ENCODE measurements at places on chromosomes 1 and 21.

DNA sequence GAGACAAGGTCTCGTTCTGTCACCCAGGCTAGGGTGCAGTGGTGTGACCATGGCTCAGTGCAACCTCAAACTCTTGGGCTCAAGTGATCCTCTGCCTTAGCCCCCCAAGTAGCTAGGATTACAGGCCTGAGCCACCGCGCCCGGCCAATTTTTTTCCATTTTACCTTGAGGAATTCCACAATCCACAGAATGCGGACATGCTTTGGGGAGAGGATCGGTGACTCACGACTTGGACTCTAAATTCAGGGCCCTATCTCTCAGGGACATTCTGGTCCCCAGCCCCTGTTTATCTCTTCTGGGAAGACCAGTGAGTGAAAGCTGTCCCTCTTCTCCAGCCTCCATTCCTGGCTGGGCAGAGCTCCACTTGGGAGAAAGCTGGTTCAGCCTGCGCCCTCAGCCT lies 5.2 kb downstream of the PADI1 start:
- no peak for DNase-seq

GRCh38 chr1:94599095-94599813 lies 57.7 kb upstream of the F3 start:
- no peak for DNase-seq

GRCh38 chr1:224223819-224224714 lies 41.0 kb downstream of the DEGS1 start:
- DNase-seq: no peak

DNA sequence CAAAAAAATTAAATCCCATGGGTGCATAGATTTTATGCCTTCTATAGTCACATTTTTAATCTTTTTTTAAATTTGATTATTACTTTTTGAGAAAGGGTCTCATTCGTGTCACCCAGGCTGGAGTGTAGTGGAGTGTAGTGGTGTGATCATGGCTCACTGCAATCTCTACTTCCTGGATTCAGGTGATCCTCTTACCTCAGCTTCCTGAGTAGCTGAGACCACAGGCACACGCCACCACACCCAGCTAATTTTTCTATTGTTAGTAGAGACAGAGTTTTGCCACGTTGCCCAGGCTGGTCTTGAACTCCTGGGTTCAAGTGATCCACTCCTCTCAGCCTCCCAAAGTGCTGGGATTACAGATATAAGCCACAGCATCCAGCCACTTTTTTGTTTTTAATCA lies 10.4 kb downstream of the CBR3 start:
- DNase-seq: no peak

GRCh38 chr1:107124694-107125093 lies 16.1 kb upstream of the NTNG1 start:
- no peak for DNase-seq

- no peak for DNase-seq
Measured at GRCh38 chr1:57013522-57013921, 47.7 kb upstream of the C8B start.

- DNase-seq: no peak
Measured at GRCh38 chr1:183012301-183012994, 10.8 kb upstream of the LAMC1 start.

DNA sequence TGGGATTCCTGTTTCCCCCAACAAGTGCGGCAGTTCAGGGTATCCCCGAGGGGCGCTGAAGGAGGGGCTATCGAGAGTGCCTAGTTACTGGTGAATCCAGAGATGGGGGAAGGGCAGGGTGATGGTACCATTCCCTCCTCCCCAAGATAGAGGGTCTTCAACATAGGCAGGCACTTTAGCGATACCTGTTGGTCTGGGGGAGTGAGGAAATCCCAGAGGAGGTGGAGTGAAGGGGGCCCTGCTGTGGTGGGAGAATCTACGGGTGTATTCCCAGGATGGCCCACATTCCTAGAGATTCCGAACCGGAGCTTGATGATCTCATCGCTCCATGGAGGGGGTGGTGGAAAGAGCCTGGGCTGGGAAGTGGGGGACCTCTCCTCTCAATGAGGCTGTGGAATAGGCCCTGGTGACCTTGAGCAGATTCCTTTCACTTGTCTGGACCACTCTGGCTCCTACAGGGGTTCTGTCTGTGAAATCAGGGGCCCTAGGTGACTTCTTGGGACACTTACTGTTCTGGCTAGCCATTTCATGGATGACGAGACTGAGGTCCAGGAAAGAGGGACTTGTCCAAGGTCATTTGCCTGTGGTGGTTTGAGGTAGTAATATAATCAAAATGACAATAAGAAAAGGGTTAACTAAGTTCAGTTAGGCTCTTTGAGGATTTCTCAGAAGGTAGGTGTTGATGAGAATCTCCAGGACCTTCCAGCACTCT lies 52.7 kb upstream of the SYNC start:
- no peak for DNase-seq

- DNase-seq: no peak
Measured at GRCh38 chr1:212452323-212453155, 19.8 kb downstream of the NENF start.

DNA sequence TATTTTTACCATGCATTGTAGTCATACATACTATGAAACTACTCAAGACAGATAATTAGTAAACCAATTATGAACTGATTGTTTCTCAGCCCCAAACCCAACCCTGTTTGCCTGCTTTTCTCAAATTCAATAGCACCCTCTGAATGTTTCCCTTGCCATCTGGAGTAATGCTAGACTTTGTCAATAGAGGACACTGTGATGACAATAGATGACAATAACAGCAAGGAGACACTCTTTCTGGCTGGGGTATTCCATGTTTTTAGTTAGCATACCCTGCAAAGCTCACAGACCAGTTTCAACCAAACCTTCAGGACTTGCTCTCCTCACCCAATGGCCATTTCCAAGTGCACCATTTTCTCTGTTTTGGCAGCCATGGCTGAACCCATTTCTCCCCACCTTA lies 108.5 kb upstream of the LRRC7 start:
- no peak for DNase-seq

- no peak for DNase-seq
Measured at GRCh38 chr21:18387994-18388393, 15.6 kb downstream of the TMPRSS15 start.

DNA sequence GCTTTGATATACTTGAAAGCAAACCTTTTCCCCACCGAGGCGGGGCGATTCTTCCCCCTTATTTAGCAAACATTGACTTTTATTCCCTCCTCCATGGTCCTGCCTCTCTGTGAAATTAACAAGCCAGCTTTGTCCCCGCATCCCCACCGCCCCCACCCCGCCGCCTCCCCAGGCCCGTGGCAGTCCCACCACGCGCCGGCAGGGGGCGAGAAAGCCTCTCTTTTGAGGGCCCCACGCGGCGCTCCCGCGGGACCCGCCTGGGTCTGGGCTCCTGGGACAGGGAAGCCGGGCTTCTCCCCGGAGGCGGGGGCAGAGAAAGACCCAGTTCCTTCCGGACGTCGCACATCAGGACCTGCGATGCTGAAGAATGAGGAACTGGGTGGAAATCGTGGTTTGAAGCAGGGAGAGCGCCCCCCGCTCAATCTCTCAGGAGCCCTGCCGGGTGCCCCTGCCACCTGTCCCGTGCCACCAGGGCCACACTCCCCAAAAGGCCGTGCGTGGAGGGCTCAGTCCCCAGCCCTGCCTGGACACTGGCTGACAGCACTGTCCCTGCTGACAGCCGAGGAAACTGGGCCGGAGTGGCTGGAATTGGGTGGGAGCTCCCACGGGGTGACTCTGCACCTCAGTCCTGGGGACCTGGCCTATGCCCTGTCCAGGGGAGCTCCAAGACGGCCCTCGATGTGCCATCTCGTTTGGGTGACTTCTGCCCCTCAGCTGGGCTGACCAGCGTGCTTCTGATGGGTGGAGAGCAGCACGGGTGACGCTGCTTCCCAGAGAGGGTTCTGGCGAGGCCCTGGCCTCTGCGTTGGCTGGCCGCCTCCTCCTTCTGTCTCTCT lies 8.6 kb upstream of the ACTRT2 start:
- no peak for DNase-seq

DNA sequence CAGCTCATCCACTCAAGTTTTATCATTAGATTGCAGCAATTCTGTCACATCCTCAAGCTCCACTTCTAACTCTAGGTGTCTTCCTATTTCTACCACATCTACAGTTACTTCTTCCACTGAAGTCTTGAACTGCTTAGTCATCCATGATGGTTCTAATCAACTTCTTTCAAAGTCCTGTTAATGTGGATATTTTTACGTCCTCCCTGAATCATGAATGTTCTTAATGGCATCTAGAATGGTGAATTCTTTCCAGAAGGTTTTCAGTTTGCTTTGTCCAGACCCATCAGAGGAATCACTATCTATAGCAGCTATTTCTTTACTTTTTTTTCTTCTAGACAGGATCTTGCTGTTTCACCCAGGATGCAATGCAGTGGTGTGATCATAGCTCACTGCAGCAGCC lies 78.0 kb upstream of the RNPC3 start:
- DNase-seq: no peak

DNA sequence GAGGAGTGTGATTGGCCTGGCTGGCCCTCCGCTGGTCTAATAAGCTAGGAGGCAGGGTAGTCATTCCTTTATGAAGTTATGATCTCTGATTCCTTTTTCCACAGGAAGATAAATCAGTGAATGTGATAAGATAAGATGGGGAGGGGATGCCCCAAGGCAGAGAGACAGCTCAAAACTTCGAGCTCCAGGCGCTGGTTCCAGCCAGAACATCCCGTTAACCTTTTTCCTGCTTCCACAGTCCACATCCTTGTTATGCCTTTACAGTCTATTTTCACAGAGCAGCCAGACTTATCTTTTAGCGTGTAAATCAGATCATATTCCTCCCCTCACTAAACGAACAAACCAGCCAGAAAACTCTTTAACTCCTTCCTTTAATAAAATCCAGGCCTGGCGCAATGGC lies 38.5 kb upstream of the BMP8B start:
- DNase-seq: no peak

DNA sequence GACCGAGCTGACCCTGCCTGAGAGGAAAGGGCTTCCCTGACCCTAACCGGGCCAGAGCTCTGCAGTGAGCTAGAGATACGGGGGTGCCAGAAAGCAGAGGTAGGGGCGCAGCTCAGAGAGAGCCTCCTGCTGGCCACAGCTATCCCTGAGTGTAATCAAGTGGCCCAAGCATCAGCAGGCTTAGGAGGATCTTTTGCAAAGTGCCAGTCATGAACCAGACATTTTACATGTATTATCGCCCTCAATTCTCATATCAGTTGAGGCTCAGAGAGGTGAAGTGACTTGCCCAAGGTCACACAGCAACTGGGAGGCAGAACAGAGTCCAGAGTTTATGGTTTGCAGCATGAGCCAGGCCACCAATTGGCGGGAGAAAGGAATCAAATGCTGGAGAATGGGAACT lies 7.0 kb upstream of the ID3 start:
- DNase-seq: no peak

- no peak for DNase-seq
Measured at GRCh38 chr1:159067699-159068621, 8.6 kb downstream of the AIM2 start.

DNA sequence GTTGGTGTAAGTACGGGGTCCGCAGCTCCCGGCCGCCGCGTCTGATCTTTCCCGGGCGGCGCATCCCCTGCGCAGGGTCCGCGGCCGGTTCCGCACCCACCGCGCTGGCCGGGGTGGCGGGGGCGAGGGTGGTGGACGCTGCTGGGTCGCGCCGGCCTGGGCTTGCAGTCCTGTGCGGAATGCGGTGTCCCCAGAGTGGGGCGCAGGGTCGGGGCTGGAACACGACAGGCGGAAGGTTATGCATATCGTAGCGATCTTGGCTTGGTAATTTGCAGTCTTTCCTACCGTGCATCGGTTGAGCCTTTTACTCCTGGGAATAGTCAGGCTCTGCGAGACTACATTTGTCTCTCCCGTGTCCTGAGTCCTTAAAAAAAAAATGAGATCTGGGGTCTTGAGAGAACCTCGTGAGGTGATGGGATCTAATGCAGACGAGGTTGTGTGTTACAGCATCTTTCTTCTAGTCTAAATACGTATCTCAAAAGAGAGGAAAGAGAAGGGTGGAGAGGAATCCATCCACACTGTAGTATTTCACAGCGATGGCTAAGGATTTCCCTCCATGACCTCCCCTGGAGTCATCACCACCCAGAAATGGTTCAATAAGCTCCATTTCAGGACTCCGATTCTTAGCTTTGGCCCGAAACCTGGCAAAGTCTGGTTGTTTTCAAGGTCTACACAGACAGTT lies 572 bp downstream of the ATP1B1 start:
- no peak for DNase-seq

DNA sequence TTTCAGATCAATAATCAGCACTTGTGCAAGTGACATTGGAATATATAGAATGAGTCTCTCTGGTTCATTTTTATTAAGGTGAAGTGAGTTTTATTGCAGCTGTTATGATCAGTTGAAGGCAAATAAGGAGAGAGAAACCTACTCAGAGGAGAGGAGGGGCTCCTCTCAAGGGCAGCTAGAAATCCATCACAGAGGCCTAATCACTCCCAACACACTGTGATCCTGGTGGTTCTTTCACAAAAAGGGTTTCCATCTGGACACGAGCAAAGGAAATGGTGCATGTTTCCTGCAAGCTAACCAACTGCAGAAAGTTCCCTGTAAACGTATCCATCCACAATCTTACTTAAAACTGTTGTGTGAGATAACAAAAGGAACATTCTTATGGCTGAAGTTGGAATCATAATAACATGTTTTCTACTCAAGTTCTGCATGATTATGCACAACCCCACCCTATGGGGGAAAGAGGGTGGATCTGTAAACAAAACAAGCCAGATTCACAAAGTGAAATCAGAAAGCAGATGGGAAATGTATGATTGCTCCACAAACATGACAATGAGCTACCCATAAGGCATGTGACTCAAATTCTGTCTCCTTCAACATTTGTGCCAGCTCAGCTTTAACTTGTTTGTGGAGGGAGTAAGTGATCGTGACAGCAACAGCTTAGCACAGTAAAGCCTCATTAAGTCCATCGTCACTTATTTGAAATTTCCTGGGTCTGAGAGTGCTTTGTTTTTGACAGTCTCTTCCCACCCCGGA lies 141.2 kb upstream of the ST6GALNAC5 start:
- no peak for DNase-seq

DNA sequence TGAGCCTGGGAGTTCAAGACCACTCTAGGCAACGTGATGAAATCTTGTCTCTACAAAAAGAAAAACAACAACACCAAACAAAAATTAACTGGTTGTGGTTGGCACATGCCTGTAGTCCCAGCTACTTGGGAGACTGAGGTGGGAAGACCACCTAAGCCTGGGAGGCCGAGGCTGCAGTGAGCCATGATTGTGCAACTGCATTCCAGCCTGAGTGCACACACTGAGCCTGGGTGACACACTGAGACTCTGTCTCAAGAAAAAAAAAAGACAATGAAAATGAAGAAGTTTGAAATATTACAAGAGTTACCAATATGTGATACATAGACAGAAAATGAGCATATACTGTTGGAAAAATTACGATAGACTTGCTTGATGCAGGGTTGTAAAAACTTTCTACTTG lies 31.9 kb downstream of the PDC start:
- DNase-seq: no peak

- no peak for DNase-seq
Measured at GRCh38 chr1:48978413-48978812, 201.7 kb upstream of the BEND5 start.

- no peak for DNase-seq
Measured at GRCh38 chr1:115594600-115594999, 47.2 kb upstream of the VANGL1 start.

- DNase-seq: no peak
Measured at GRCh38 chr1:182674346-182675246, 9.8 kb downstream of the RGS8 start.

- no peak for DNase-seq
Measured at GRCh38 chr1:54564312-54565112, 16.5 kb downstream of the ACOT11 start.

- no peak for DNase-seq
Measured at GRCh38 chr1:191970116-191970515, 188.1 kb upstream of the RGS18 start.

- no peak for DNase-seq
Measured at GRCh38 chr1:63774617-63775417, 1.0 kb downstream of the ROR1 start.

GRCh38 chr1:89820422-89821321 lies at the start of gene LRRC8D:
Gene LRRC8D (plus strand): TSS chr1:89821032. CDS start chr1:89933069, 112,037 bp downstream.
- peak; percentile 68 for DNase-seq
